Esophagus squamous epithelium (tissue), 5 donors: ENCODE measurements at places on chromosomes 6 and 20. TPM values are rescaled to one million over a fixed set of nuclear protein-coding genes. Genes with fewer than 3 reads are reported as not detected.

Gene SCUBE3
- not detected for total RNA-seq

Gene AVP
- total RNA-seq = not detected

Gene MATN4
- total RNA-seq = not detected

Gene PAX1
- total RNA-seq = not detected

Gene TNF
- total RNA-seq = 0.61 TPM

Gene AKAP7
- 11.4 TPM for total RNA-seq

Gene RAMACL
- 2.7 TPM for total RNA-seq

Gene CRYBG1
- total RNA-seq = 185 TPM

Gene ANKRD6
- 7.2 TPM for total RNA-seq

Gene MYH7B
- total RNA-seq = not detected

Gene APOBEC2
- not detected for total RNA-seq
